ENCODE measurements at places on chromosomes 13 and 19.

DNA sequence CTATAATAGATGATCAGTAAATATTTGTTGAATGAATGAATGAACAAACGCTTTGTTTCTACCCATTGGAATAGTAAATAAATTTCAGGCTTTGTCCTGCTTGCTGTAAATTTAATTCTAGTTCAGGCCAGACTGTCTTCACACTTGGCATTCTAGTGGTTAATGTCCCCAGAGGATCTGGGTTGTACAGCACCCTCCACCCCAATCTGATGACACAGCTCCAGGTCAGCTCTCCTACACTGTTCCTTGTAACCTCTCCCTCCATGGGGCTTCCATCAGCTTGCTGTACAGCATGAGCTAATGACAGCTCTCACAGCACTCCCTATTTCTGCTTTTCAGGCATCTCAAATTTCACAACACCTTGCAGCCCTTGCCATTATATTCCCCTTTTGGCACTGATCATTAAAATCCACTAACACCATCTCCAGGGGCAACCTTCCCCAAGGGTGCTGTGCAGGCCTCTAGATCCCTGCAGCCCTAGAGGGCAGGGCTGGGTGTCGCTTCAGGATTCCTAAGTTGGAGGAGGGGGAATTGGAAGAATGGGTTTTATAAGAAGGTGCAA is 12.7 kb upstream of the KL start:
- no peak for DNase-seq

DNA sequence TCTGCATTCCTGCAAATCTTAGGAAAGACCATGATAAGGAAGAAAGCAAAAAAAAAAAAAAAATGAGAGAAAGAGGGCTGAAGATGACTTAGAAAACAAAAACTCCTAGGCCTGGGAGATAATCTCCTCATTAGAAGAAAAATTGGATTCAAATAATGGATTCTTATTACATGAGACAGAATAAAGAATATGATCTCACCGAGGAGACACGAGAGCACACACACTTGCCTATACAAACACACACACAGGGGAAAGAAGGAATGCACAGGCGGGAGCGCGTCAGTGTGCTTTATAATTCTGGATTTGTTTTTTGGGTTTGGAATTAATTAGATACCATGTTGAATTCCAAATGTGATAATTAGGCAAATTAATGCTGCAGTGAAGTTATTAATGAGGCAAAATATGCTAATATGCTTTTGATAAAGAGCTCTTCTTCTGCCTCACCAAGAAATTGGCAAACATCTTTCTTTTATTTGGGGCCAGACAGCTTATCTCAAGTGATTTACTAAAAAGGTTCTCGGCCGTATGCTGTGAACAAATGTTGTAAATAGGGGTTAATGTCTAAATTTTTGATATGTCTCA is 36.1 kb upstream of the PCDH8 start:
- DNase-seq: no peak

DNA sequence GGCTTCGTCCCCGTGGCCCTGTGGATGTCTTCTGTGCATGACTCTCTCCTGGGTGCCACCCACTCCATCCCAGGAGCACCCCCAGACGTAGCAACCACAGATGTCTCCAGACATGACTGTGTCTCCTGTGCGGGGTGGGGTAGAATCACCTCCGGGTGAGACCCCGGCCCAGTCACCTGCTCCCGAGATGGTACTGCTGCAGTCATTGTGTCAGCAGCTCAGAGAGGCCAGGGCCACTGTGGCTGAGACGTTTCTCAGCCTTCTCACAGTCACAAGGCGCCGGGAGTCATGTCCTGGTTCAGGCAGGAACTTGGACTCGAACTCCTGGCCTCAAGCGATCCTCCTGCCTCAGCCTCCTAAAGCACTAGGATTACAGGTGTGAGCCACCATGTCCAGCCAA is 16.6 kb downstream of the NCLN start:
- DNase-seq: no peak

DNA sequence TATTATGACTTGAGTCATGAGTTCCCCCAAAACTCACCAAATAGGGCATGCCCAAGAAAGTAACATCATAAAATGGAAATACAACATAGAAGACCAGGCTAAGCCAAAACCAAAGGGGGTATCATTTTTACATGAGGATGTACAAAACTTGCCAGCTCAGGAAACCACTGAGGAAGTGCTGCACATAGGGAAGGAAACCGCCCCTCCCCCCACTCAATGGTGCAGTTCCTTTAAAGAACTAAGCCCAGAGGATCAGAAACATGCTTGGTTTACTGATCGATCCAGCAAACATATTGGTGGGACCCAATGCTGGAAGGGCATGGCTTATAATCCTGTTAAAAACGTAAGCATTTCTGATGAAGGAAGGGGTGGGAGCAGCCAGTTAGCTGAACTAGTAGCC is 4.2 kb upstream of the ZNF486 start:
- DNase-seq: no peak

DNA sequence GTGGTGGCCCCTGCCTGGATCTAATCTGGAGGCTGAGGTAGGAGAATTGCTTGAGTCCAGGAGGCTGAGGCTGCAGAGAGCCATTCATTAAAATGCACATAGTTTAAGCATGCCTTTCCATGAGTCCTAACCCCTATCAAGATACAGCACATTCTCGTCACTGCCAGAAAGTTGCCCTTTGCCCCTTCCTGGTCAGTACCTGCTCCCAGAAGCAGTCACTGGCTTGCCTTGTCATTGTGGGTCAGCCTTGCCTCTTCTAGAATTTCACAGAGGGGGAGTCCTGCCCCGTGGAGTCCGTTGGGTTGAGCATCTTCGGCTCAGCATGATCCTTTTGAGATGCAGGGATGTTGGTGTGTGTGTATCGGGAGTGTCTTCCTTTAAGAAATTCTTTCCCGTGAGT is 10.8 kb downstream of the BICRA start:
- DNase-seq: no peak

GRCh38 chr19:4811328-4812131 is 20.0 kb downstream of the TICAM1 start:
- peak; percentile 72 for DNase-seq

DNA sequence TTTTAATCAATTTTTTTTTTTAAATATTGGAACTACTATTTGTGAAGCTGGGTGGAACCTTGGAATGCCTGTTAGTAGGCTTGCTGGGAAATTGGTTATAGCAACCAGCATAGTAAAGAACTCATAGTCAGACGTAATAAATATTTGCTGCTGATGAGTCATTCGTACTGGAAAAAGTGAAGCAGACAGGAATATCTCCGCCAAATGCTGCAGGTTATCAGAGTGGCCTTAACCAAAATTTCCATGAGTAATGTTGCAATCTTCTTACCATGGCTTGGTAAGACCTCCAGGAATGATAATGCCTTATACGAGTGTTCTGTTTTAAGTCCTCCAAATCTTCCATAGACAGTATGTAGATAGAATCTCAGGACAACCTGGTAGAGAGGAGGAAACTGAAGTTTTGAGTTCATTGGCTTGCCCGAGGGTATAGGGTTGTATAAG is 34.2 kb downstream of the MBNL2 start:
- peak; percentile 96 for DNase-seq

DNA sequence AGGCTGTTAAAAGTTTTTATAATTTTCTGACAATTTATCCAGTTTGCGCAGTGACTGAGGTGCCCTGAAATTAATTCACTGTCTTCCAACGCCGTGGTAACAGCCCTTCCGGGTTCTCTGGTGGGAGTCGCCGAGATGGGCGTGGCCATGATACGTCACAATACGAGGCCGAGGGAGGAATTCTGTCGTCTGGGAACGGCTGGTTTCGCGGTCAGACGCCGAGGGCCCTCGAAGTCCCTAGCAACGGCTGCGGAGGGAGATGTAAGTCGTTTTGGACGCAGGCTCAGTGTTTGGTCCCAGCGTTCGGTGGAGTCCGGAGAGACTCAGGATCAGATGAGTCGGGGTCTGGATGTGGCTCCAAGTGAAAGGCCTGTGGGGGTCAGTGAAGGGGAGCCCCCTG is 21.7 kb downstream of the ZNF613 start:
- DNase-seq: peak; percentile 27

DNA sequence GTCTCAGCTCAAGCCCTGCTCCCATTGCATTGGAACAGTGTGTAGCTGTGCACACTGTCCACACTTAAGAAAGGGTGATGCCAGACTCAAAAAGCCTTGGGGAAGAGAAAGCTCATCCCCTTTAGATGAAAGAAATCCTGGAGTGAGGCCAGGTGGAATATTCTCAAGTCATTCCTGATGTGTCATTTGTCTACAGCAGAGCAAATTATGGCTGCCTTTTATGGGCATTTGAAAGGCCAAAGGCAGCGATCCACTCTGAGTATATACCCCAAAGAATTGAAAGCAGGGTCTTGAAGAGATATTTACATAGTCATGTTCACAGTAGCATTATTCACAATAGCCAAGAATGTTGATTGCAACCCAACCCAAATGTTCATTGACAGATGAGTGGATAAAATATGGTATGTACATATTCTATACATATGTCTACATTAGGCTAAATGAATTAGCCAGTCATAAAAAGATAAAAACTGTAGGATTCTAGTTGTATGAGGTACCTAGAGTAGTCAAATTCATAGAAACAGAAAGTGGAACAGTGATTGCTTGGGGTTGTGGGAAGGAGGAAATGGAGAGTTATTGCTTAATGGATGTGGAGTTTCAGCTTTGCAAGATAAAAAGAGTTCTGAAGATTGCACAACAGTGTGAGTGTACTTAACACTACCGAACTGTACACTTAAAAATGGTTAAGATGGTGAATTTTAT is 214.9 kb downstream of the KCNRG start:
- peak; percentile 90 for DNase-seq

DNA sequence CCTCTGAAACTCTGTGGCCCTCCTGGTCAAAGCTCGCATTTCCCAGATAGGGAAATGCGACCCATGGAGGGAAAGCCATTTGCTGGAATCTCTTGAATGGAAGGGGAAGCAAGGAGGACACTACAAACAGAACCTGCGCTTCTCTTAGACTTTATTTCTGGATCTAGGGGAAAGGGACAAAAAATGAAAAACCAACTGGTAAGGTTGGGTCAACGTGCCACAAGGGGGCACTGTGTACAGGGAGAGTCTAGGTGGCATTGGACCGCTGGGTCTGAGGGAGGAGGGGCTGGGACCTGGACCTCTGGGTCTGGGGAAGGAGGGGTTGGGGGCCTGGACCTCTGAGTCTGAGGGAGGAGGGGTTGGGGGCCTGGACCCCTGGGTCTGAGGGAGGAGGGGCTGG is 5.0 kb downstream of the KLK4 start:
- peak; percentile 21 for DNase-seq

- no peak for DNase-seq
Observed at GRCh38 chr13:78410164-78410563, 193.2 kb downstream of the POU4F1 start.

DNA sequence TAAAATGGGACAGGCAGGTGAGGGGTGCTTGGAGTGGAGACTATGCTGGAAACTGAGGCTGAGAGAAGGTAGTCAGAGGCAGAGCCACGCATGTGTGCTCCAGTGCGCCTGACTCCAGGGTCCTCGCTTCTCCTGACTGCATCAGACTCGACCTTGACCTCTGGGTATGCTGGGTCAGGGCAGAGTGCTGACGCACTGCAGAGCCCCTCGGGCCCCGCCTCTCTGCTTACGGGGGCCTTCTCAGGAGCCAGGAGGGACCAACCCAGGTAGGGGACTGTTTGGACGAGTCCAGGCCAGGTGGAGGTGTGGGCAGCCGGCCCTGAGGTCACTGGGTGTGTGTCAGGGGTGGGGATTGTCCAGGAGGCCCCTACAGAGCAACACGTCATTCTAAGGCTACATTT is 22.9 kb upstream of the SLC7A10 start:
- no peak for DNase-seq

GRCh38 chr19:41930926-41931592 is 2.8 kb upstream of the ERFL start:
- no peak for DNase-seq

DNA sequence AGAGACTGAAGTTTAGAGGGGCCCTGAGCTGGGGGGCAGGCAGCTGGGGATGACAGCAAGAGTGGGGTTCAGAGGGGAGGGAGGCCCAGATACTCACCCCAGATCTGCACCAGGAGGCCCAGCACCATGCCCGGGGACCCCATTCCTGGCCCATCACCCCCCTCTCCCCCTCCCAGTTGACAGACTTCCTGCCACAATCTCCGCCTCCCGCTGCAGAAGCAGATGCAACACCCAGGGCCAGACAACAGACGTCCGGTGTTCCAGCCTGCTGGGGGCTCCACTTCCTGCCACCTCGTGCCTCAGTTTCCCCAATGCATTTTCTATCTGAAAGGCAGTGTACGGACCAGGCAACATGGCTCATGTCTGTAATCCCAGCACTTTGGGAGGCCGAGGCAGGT is at the start of gene TMIGD2:
Gene TMIGD2 (minus strand): TSS at position 147 of the 398 bp plus-strand sequence. CDS start 4 bp downstream, at position 143.
- no peak for DNase-seq

GRCh38 chr13:66585669-66586203 is 644.4 kb downstream of the PCDH9 start:
- no peak for DNase-seq

DNA sequence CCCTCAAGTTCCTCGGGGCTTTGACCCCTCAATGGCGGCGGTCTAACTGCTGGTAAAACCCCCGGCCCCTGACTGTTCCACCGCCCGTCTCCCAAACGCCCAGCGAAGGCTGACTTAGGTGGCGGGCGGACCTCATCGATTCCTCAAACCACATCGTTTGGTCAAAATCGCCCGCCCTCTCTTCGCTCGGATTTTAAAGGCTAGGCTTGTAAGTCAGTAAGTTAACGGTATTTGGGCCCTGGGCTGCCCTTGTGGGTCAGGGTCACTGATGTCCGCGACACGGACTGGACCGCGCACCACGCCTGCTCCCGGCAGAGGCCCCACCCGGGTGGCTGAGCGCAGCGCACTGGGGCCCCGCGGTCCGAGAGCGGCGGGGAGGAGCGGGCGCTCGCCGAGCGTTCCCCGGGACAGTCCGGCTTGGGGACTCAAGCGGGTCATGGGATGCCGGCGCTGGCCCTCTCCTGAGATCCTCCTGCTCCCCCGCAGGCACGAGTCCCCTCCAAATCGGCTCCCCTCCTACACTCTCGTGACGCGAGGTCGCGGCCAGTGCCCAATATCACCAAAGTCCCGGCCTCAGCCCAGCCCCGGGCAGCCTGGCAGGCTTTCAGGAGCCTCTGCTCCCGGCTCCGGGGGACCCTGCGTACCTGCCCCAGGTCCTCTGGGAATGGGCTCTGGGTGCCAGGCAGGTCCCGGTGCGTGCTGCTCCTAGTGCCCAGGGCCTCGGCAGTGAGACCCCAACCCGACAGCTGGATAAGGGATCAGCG is 1.0 kb downstream of the FLT1 start:
- DNase-seq: no peak

DNA sequence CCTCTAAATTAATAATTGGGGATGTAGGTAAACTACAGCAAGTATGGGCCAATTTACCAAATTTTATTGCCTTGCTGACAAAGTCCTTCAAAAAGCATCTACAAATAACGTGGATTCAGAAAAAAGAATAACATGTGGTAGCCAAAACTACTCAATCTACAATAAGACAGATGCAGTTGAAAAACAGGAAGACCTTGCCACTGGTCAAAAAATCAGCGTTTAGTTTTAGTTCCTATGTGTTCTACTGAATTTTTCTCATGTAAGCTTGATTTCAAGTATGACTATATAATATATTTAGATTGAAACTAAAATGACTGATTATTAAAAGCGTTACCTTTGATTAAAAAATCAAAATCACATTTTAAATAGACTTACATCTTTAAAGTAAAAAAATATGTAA is 1317.6 kb downstream of the PCDH9 start:
- DNase-seq: no peak

GRCh38 chr19:34556488-34556887 is 74.9 kb downstream of the WTIP start:
- peak; percentile 19 for DNase-seq
